ENCODE measurements at places on chromosomes 12 and 14.

DNA sequence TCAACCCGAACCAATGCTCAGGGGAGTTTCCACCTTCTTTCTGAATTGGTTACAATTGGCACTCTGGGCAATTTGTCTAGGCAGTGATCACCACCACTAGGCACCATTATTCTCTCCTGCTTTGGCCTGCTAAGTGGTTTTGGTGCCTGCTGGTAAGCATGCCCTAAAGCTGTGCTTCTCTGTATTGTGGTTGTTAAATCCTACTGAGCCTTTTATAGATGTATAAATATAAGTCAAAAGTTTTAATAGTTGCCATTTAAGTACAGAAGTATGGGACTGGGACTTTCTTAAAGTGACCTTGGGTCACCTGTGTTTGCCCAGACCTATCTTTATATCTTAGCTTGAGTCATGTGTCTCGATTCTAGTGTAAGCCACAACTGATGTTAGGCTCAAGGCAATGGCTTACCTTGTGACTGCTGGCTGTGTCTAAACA lies 475.9 kb downstream of the SLC16A7 start:
- DNase-seq, result no peak

DNA sequence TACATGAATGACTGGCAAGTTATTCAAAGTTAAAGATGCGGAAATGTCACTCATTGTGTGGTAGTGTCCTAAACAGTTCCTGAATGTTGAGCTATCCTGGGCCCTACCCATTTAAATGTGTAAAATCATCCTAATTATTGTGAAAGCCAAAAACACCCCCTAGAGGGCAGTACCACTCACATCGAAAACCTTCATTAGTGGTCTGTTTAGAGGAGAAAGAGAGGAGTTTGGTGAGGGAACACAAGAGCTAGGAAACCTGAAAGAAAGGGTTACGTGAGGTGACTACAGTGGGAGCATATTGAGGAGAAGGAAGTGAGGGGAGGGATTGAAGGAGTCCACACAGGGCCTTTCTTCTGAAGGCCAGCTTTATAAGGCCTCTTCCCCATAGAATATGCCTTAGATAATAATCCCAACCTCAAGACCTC lies 2.5 kb upstream of the TEP1 start:
- DNase-seq, result no peak

GRCh38 chr14:55803873-55804553 lies 224.0 kb downstream of the KTN1 start:
- no peak for DNase-seq

DNA sequence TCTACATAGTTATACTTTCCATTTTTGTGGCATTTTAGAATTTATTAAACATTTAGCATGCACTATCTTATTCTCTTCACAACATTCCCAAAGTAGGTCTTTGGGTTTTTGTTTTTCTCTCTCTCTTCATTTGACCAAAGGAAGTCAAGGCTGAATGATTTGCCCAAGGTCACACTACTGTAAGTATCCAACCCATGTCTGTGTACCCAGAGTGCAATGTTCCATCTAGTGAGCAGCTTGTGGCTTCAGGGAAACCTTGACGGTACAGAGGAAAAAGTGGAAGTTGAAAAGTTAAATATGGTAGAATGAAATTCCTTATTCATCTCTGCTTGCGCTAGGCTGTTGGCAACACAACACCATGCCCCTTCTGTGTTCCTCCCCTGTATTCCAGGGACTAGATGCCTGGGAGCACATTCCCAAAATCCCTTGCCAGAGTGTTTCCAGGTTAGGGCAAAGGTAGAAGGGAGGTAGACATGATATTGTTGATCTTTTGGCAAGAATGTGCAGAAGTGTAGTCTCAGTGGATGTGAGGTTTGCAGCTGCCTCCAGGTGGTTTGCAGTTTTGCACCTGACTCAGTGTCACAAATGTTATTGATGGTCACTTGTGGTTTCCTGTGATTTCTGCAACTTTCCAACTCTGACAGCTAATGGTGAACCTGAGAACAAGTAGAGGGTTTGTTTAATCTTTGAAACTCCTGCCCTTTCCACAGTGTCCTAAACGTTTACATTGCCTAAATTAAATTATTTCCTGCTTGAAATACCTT lies 196.7 kb downstream of the RMST start:
- no peak for DNase-seq

GRCh38 chr12:120972870-120973543 lies 5.3 kb upstream of the HNF1A start:
- no peak for DNase-seq
